ENCODE measurements at places on chromosomes 3 and 15. TPM values are rescaled to one million over a fixed set of nuclear protein-coding genes. Genes with fewer than 3 reads are reported as not detected.
A peak's percentile ranks its signal among the peaks of the same experiment; 100 is the strongest.

RLBP1 gene
- not detected for total RNA-seq

LYSMD2 gene
- total RNA-seq, result 10.7 TPM

SI gene
- not detected for total RNA-seq

DNA sequence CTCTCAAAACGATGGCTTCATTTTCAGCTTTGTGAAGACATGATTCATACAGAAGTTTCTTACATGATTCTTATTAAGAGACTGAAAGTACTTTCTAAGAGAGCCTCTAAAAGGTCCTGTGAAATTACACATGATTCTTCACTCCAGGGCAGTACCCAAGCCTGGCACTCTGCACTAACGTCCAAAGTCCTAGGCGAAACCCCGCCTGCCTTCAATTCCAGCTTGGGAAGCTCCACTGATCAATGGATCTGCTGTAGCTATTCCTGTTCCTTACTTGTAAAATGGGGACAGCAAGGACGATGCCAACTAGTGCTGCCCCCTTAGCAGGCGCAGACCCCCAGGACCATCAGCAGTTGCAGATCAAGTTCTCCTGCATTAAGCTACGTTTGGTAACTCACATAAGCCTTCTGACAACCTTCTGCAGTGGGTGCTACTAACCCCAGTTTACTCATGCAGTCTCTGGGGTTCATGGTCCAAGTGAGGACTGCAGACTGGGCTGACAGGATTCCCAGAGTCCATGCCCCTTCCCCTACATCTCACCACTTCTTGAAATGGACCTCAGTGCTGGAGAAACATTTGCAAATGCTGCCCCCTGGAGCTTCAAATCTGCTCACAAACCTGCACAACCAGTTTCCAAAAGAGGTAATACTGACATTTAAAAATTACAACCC, 10.6 kb downstream of the CHCHD4 start:
- no peak overlapping the region for H3K27ac ChIP-seq
- H3K27me3 ChIP-seq, result no peaks in the 10 kb centered on the region
- no peak overlapping the region for H3K4me3 ChIP-seq
- peaks cover 7% of the 10 kb centered on the region for H3K4me1 ChIP-seq
- peaks cover 21% of the 10 kb centered on the region for H3K36me3 ChIP-seq
- no peak for DNase-seq

DNA sequence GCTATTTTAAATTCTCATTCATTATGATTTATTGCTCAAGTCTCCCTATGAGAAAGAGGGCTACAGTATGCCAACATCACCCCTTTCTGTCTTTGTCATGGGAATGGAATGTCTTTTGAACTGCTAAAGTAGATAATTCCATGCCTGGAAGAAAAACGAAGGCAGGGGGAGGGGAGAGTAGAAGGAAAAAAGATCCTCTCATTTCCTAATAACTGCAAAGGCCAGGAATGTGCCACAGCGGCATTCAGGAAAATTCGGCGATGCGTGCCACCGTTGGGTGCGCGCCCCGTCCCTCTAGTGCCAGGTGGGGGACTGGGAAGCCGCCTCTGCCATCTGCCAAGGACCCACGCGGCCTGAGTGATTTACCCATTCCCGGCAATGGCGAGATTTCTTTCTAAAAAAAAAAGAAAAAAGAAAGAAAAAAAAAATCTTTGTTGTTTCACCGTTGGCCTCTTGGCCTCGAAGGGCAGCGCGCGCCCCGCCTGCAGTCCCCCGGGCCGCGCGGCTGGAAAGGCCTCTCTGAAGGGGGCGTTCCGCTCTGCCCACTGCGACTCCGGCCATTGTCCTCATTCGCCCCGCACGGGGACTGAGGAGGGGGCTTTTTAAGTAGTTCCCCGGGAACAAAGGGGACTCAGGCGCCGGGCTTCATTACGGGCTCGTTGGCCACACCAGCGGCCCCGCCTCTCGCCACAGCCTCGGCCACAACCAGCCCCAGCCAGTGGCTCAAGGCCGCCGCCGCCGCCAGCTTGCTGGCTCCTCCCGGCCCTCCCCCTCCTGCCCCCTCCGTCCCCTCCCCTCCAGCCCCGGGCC, 54.5 kb downstream of the CPN2 start:
- peaks cover 5% of the 10 kb centered on the region for H3K4me1 ChIP-seq
- H3K27ac ChIP-seq, result no peak overlapping the region
- DNase-seq, result peak; percentile 61
- H3K4me3 ChIP-seq, result peak overlapping the region; percentile 62

DNA sequence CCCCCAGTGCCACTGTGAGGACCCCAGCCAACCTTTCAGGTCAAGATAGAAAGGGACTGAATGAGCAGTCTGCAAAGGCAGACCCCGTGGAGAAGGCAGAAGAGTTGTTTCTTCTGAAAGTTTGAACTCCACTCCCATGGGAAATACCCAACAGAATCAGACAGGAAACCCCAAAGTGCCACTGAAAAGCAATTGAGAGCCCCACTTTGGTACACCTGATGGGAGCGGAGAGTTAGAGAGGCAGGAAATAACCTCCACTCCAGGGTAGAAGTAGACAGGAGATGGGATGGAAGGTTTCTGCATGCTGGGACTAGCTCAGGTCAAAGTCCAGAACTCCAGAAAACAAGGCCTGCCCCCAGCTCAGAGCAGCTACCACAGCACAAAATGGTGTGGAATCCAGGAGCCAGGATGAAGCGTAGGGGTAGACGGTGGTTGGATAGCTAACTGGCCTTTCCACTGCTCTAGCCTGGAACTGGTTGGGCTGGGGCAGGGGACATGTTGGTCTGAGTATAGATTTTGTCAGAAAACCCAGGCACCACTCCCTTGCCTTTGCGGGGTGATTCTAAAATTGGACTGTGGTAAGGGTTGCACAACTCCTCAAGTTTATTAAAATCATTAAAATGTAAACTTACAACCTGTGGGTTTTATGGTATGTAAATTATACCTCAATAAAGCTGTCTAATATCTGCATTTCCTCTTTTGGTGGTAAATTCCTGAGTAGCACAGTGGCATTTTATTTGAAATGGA, 1.9 kb upstream of the RAB43 start:
- peaks cover 34% of the 10 kb centered on the region for H3K4me1 ChIP-seq
- peak; percentile 16 for DNase-seq
- no peak overlapping the region for H3K27ac ChIP-seq
- H3K4me3 ChIP-seq, result no peak overlapping the region
- no peaks in the 10 kb centered on the region for H3K27me3 ChIP-seq
- H3K36me3 ChIP-seq, result no peaks in the 10 kb centered on the region

THSD4 gene
- 34.1 TPM for total RNA-seq

DNA sequence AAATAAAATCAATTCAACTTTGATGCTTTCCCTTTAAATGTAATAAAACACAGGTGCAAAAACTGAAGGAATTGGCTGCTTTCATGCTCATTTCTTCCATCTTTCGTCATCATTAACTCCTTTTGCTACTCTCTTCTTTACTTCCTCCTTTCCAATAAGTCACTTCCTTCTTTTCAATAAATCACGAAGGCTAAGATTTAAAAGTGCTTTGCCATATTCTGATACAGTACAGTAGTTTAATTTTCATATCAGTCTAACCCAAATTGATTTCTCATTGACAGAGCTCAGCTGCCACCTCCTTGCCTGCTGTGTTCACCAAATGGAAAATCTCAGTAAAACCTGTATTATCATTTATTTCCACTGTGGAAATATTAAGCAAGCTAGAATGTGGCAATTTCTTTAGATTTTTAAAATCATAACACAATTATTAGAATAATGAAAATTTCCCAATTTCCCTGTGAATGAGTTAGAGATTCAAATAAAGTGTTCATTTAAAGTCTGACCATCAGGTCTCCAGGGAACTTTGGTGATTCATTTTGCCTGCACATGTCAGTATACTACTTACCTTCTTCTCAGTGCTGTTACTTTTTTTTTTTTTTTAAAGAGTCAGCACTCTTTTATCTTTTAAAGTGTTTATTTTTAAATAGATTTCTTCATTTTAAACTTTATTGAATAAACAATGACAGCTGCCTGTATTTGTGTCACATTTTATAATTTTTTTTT, 41.6 kb downstream of the NANOGP8 start:
- no peak overlapping the region for H3K27ac ChIP-seq
- no peaks in the 10 kb centered on the region for H3K27me3 ChIP-seq
- no peak for DNase-seq
- H3K36me3 ChIP-seq, result no peaks in the 10 kb centered on the region
- H3K4me1 ChIP-seq, result peaks cover 9% of the 10 kb centered on the region

TRH gene
- not detected for total RNA-seq

DNA sequence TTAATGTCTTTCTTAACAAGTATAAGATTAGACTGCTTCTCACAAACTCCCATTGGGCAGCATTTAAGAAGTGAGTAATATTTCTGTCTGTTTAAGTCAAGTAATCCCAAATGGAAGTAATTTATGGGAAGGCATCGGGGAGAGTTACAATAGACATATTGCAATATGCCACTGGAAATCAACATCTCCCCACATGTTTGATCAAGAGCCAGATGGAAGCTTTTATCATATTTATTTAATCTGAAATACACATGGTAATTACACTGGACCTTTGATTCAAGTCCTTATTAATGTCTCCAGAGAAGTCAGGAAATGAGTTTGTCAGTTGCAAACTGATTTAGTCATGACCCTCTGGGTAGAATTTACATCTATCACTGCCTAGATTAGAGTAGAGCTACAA, 943.8 kb downstream of the VGLL3 start:
- H3K27me3 ChIP-seq, result no peaks in the 10 kb centered on the region
- DNase-seq, result no peak
- H3K4me1 ChIP-seq, result no peaks in the 10 kb centered on the region
- no peak overlapping the region for H3K27ac ChIP-seq
- no peak overlapping the region for H3K4me3 ChIP-seq

DNA sequence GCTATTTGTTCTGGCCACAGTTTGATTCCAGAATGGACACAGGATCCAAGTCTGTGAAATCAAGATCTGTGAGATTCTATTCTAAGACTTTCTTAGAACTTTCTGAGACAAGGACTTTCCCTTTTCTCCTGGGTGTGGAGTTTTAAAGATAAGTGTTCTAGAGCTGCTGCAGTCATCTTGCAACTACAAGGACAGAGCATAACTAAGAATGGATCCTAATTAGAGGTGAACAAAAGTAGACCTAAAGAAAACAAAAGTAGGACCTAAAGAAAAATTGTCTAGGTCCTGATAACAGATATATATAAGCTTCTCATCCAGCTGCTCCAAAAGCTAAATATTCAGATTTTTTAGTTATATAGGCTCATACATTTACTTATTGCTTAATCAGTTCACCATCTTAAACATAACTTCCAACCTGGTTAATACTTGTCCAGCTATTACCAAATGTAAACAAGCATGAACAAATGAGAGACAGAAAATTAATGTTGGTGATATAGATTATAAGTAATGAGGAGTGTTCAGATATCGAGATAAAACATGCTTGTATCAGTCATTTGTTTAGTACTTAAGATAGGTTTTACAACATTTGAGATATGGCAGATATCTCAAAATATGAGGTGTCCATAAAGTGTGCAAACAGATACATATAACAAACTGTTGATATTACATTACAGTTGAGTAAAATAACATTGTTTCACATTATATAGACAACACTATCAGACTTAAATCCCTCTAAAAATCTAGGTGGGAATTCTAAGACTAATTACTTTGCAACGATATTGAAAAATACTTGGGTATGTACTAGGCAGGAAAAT, 75.1 kb downstream of the CD200 start:
- H3K36me3 ChIP-seq, result no peaks in the 10 kb centered on the region
- no peak for DNase-seq
- no peak overlapping the region for H3K4me3 ChIP-seq
- H3K27ac ChIP-seq, result no peak overlapping the region

- peaks cover 5% of the 10 kb centered on the region for H3K27me3 ChIP-seq
- no peaks in the 10 kb centered on the region for H3K4me1 ChIP-seq
- no peak for DNase-seq
- H3K4me3 ChIP-seq, result peak overlapping the region; percentile 1
- H3K27ac ChIP-seq, result no peak overlapping the region
- no peaks in the 10 kb centered on the region for H3K36me3 ChIP-seq
Measured at GRCh38 chr3:23079976-23080375, 123.2 kb upstream of the UBE2E2 start.

NR1I2 gene
- not detected for total RNA-seq

DNA sequence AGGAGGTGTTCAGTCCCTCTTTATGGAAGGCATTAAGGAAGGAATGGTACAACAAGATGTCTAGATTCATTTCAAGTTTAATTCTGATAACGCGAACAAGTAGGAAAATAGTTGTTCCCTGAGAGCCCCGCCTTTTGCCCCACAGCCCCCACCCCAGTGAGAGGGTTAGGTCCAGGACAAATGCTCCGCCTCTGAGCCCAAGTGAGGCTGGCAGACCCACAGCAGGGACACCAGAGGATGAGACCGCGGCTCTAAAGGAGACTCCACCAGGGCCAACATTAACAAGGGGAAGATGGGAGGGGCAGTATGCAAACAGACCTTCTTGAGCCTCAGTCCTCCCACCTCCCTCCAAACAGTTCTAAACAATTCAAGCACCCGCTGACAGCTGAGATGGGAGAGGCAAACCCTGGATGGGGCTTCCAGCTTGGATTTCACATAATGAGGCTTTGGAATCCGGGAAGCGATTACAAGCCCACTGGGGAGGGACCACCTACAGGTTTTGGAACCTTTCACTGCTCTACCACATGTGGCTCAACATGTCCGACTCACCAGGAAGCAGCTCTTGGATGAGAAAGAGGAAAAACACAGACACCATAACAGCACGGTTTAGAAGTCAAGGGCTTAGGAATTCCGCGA, 42.9 kb upstream of the IREB2 start:
- peaks cover 22% of the 10 kb centered on the region for H3K4me1 ChIP-seq
- no peak overlapping the region for H3K27ac ChIP-seq
- H3K27me3 ChIP-seq, result peaks cover 46% of the 10 kb centered on the region
- no peak overlapping the region for H3K4me3 ChIP-seq
- H3K36me3 ChIP-seq, result no peaks in the 10 kb centered on the region

DNA sequence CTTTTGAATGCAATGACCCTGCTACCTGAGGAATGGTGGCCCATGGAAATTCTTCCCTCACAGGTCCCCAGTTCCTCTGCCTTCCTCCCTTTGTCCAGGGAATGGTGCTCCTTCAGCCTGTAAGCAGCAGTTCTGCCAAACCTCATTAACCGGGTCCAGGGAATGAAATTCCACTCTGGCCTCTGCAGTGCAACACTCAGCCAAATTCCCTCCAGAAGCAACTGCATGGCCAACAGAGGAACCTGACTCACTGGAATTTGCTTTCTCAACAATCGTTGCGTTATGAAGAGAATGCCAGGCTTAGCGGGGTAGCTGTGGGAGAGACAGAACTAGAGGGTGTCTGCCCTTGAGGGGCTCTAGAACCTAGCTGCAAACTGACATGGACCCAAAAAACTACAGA, 449.4 kb upstream of the PROK2 start:
- peaks cover 16% of the 10 kb centered on the region for H3K4me1 ChIP-seq
- DNase-seq, result peak; percentile 45
- H3K27ac ChIP-seq, result no peak overlapping the region
- H3K4me3 ChIP-seq, result no peak overlapping the region
- H3K36me3 ChIP-seq, result no peaks in the 10 kb centered on the region

BFSP2 gene
- not detected for total RNA-seq

DNA sequence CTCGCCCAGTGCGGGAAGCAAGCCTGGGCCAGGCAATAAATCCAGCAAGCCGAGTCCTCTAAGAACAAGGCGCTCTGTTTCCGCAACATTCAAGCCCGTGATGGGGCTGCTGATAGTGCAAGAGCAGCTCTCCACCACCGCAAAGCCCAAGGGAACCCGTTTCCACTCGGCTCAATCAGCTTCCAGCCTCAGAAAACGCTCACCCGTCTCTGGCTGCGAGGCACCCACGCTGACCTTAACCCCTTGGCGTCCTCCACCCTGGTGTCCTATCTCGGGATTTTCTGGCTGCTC, 17.8 kb downstream of the SPATA12 start:
- H3K36me3 ChIP-seq, result no peaks in the 10 kb centered on the region
- H3K4me3 ChIP-seq, result no peak overlapping the region

GABRR3 gene
- not detected for total RNA-seq

XIRP1 gene
- total RNA-seq, result not detected

LRRC31 gene
- total RNA-seq, result not detected
